ENCODE measurements at places on chromosomes 3 and 15. TPM values are rescaled to one million over a fixed set of nuclear protein-coding genes. Genes with fewer than 3 reads are reported as not detected.

Gene AGTR1
- total RNA-seq = 0.18 TPM

Gene TMEM212
- not detected for total RNA-seq

Gene AHSG
- total RNA-seq = not detected

Gene RYR3
- 20.0 TPM for total RNA-seq

Gene MME
- 71.5 TPM for total RNA-seq

Gene ADPGK
- 58.2 TPM for total RNA-seq

Gene LRRC49
- total RNA-seq = 21.1 TPM

GRCh38 chr3:170636400-170636973 lies 50.6 kb upstream of the SLC7A14 start:
- no peak overlapping the region for H3K27ac ChIP-seq
- no peaks in the 10 kb centered on the region for H3K36me3 ChIP-seq
- H3K4me1 ChIP-seq = no peaks in the 10 kb centered on the region

DNA sequence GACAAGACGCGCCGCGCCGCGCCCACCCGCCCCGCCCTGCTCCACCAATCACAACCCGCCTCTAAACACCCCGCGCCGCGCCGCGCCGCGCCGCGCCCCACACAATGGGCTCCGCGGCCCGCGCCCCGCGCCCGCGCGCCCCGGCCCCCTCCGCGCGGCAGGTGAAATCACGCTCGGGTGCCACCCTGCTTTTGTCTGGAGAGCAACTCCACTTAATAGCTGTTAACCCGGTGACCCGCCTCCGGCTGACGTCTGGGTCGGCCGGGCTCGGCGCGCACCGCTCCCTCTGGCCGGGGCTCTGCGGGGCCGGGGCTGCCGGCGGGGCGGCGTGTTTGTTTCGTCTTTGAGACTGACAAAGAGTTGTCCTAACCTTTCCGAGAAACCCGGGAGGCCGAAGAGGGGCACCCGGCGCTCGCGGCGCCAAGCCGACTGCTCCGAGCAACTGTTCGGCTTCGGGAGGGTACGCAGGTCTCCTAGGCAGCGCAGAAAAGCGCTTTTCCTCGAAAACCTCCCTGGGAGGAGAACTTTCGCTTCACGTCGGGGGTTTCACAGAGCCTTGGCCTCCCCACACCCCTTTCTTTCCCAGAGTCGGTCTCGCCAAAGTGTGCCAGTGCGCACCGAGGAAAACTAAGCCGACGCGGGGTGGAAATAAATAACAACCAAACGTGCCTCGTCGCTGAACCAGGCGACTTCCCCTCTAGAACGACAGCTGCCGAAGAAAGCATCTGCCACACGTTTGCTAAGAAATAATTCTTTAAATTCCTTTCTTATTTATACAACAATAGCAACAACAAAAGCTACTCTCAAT lies 518.4 kb downstream of the FOXP1 start:
- H3K27ac ChIP-seq = peak overlapping the region; percentile 83
- no peaks in the 10 kb centered on the region for H3K27me3 ChIP-seq
- peak overlapping the region; percentile 76 for H3K4me3 ChIP-seq
- H3K4me1 ChIP-seq = peaks cover 9% of the 10 kb centered on the region
- H3K36me3 ChIP-seq = no peaks in the 10 kb centered on the region

- H3K27ac ChIP-seq = no peak overlapping the region
- H3K4me1 ChIP-seq = no peaks in the 10 kb centered on the region
- no peak for DNase-seq
These were observed 124.3 kb downstream of the ISL2 start for GRCh38 chr15:76460871-76461270.

- peaks cover 27% of the 10 kb centered on the region for H3K36me3 ChIP-seq
- no peak overlapping the region for H3K27ac ChIP-seq
- H3K4me1 ChIP-seq = 0 out of 2 replicates have a peak, but pooled peaks cover 7% of the 10 kb centered on the region
- H3K4me3 ChIP-seq = peak overlapping the region; percentile 92
- H3K27me3 ChIP-seq = no peaks in the 10 kb centered on the region
These were observed 507 bp upstream of the MRPL3 start for GRCh38 chr3:131503320-131503635.

DNA sequence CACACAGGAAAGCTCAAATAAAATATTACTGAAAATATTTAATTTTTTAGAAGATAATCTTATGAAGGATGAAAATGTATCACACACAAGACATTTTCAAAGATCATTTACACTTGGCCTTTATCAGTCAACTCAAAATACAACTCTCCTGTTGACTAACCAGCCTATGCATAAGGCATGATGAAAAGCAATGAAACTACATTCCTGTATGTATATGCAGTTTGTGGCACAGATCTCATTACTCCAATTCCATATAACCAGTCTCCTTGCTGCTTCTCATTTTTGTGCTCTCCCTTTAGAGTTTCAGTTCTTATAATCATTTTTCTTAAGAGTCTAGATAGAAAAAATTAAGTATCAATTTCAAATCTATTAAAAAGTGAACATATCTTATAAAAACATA lies 25.8 kb downstream of the AQR start:
- no peak overlapping the region for H3K4me3 ChIP-seq
- H3K27me3 ChIP-seq = no peaks in the 10 kb centered on the region
- no peaks in the 10 kb centered on the region for H3K4me1 ChIP-seq
- peaks cover 69% of the 10 kb centered on the region for H3K36me3 ChIP-seq
- DNase-seq = no peak

DNA sequence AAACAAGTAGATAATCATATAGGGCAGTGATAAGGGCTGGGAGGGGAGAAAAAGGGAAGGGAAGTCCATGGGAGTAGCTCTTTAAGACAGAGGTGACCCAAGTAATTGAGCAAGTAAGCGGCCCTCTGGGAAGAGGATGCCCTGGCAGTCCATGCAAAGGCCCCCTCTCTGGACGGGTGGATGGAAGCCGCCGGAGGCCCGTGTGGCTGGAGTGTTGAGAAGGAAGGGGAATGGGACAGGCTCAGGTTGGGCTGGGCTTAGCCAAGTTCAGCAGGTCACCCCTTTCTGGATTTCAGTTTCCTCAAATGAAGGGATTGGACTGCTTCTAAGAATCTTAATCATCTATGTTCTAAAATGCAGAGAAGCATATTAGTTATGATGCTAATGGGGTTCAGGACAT lies 32.4 kb upstream of the TRPM1 start:
- H3K36me3 ChIP-seq = no peaks in the 10 kb centered on the region
- no peak overlapping the region for H3K27ac ChIP-seq
- no peak overlapping the region for H3K4me3 ChIP-seq
- DNase-seq = no peak
- no peaks in the 10 kb centered on the region for H3K27me3 ChIP-seq

DNA sequence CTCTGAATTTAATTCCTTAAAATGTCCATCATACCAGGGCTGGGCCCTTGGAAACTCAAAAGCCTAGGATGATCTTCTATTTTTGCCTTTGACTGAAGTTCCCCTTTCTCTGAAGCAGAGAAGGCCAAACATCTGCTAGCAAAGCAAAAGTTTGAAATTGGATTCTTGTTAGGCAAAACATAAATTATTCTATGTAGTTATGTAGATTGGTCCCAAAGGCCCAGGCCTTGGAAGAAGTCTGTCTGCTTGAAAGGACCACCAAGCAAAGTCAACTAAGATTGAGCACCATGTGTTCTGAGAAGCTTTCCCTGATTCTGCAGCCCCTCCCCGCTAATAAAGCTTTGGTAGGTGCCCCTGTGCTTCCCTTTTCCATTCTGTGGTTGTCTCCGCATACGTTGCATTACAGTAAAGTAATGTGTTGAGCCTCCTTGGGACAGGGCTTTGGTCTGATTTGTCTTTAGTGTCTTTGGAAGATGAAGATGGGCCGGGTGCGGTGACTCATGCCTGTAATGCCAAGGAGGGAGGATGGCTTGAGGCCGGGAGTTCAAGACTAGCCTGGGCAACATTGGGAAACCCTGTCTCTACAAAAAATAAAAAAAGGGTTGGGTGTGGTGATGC lies 56.4 kb downstream of the RPL39L start:
- DNase-seq = no peak
- H3K27me3 ChIP-seq = no peaks in the 10 kb centered on the region
- H3K4me1 ChIP-seq = no peaks in the 10 kb centered on the region
- no peak overlapping the region for H3K27ac ChIP-seq

DNA sequence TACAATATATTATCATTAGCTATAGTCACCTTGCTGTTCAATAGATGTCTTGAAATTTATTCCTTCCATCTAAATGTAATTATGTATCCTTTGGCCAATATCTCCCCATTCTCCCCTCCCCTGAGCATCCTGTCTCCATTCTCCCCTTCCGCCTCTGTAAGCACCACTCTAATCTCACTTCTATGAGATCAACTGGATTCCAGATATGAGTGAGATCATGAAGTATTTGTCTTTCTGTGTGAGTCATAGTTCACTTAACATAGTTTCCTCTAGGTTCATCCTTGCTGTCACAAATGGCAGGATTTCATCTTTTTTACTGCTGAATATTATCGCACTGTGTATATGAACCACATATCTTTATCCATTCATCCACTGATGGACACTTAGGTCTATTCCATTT lies 148.8 kb upstream of the NDN start:
- H3K36me3 ChIP-seq = no peaks in the 10 kb centered on the region
- DNase-seq = no peak
- H3K4me3 ChIP-seq = no peak overlapping the region
- no peaks in the 10 kb centered on the region for H3K4me1 ChIP-seq
- H3K27ac ChIP-seq = no peak overlapping the region
- no peaks in the 10 kb centered on the region for H3K27me3 ChIP-seq

GRCh38 chr3:111107662-111108035 lies 36.0 kb downstream of the NECTIN3 start:
- H3K4me1 ChIP-seq = no peaks in the 10 kb centered on the region
- no peak overlapping the region for H3K4me3 ChIP-seq
- no peak for DNase-seq
- peaks cover 7% of the 10 kb centered on the region for H3K36me3 ChIP-seq
- no peaks in the 10 kb centered on the region for H3K27me3 ChIP-seq

DNA sequence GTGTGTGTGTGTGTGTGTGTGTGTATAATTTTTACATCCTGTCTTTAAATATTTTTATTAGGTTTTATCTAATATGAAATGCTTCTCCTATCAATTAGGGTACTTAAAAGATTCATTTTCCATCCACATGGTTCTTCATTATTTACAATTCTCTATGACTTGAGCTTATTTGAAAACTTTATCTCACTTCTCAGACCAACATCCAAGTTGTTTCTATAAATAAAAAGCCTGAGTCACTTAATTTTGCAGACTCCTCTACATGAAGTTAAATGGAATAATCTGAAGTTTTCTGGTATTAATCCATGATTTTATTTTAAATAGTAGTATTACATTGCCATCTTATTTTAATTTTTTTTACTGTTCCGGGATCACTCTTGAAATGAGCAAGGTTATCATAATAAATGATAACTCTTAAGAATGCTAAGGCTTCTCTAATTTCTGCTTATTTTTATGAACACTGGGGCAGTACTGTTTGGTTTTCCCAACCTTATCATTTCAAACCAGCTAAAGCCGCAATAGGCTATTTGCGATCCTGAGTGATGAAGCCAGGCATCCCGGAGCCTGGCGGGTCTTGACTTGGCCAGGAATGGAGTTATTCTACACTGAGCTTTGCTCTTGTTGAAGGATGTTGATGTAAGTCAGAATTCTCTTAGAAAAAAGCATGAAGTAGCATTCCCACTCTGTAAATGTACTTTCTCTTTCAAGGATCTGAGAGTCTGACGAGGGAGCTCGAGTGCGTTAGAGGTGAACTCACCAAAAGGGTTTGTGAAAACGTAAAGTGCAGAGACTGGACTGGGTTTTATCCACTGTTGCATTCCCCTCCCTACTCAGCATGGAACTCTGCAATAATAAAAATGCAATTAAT lies 220.2 kb upstream of the LRTM1 start:
- H3K4me1 ChIP-seq = peaks cover 10% of the 10 kb centered on the region
- no peak for DNase-seq
- no peaks in the 10 kb centered on the region for H3K36me3 ChIP-seq
- H3K4me3 ChIP-seq = no peak overlapping the region
- no peaks in the 10 kb centered on the region for H3K27me3 ChIP-seq
- no peak overlapping the region for H3K27ac ChIP-seq

- DNase-seq = no peak
- no peak overlapping the region for H3K4me3 ChIP-seq
- no peaks in the 10 kb centered on the region for H3K27me3 ChIP-seq
- H3K4me1 ChIP-seq = no peaks in the 10 kb centered on the region
- peaks cover 78% of the 10 kb centered on the region for H3K36me3 ChIP-seq
- no peak overlapping the region for H3K27ac ChIP-seq
These were observed 48.9 kb upstream of the PYGO1 start for GRCh38 chr15:55637086-55637485.

- no peak overlapping the region for H3K27ac ChIP-seq
- no peak overlapping the region for H3K4me3 ChIP-seq
- peaks cover 49% of the 10 kb centered on the region for H3K4me1 ChIP-seq
- DNase-seq = no peak
These were observed 121.0 kb downstream of the P3H2 start for GRCh38 chr3:189999718-190000117.

DNA sequence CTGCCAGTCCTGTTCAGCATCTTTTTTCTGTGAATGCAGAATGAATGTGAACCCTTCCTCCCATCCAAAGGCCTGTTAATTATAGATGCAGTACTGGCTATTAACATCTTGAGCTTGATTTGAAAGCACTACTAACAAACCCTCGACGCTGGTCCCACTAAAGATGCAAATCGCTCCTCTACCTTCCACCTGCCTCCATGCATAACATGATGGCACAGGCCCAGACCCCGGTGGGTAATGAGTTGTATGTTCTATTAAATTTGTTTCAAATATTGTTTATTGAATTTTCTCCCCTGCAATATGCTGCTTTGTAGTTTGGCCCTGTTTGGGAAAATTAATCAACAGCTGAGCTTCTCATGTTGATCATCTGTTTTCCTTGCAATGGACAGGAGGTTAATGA lies 69.3 kb downstream of the RAB11A start:
- DNase-seq = no peak
- H3K27ac ChIP-seq = no peak overlapping the region

DNA sequence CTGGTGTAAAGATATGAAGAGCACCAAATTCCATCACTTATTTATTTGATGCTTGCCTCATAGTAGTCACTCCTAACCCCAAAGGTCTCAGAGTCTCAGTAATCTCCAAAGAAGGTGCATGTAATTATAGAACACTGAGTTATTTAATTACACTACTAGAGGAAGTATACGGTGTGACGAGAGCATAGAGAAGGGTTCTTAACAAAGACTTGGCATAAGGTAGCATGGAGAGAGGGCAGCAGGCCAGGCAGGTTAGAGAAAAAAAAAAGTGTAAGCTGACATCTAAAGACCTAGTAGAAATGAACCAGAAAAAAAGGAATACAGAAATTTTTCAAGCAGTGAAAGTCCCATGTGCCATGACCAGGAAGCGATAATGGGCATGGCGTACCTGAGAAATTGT lies 213.3 kb upstream of the TGFBR2 start:
- no peaks in the 10 kb centered on the region for H3K27me3 ChIP-seq
- H3K27ac ChIP-seq = no peak overlapping the region
- no peak overlapping the region for H3K4me3 ChIP-seq
- no peak for DNase-seq

GRCh38 chr15:90497912-90498311 lies 31.8 kb upstream of the CRTC3 start:
- no peak overlapping the region for H3K4me3 ChIP-seq
- H3K27me3 ChIP-seq = no peaks in the 10 kb centered on the region
- H3K4me1 ChIP-seq = no peaks in the 10 kb centered on the region
- peaks cover 57% of the 10 kb centered on the region for H3K36me3 ChIP-seq
